ENCODE measurements at places on chromosomes 2 and 18.

GRCh38 chr2:76953733-76954347, 568.3 kb downstream of the LRRTM4 start:
- peak; percentile 47 for DNase-seq

DNA sequence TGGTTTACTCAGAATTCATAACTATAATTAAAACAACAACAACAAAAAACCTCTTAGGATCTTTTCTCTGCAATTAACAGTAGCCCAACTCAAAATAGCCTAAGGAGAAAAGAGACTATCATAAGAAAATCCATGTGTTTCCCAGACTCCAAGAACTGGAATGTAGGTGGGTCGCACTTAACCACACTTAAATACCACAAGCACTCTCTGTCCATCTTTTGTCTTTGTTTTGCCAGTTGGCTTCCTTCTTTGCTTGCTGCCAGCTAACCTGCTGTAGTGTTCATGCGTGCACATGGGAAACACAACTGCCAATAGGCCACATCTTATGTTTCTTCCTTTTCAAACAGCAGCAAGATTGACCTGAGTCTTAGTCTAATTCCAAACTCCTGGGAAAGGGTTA, 24.1 kb upstream of the ACVR1 start:
- no peak for DNase-seq

- DNase-seq, result no peak
These were observed 143.8 kb downstream of the GALNT14 start for GRCh38 chr2:30994227-30995056.

- peak; percentile 24 for DNase-seq
These were observed 52.0 kb downstream of the ANKRD44 start for GRCh38 chr2:197258580-197258979.

GRCh38 chr2:206766057-206766930, 888 bp downstream of the FASTKD2 start:
- no peak for DNase-seq

DNA sequence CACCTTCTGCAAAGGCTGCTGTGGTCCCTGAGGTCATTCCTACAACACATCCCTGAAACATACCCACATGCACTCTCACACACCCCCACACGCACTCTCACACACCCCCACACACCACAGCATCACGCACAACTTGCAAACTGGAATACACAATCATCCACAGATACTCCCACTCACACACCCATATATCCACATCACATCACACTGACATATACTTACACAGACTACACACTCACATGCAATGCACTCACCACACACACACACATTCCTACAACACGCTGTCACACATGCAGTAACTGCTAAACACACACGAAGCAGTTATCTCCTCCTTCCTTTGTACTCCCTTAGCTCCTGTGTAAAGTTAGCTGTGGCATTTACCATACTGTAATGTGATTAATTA, 57.1 kb upstream of the PKDCC start:
- no peak for DNase-seq
